ENCODE measurements at places on chromosomes 3 and 15. TPM values are rescaled to one million over a fixed set of nuclear protein-coding genes. Genes with fewer than 3 reads are reported as not detected.

GRCh38 chr3:42605546-42606173 is 5.2 kb downstream of the NKTR start:
- H3K27me3 ChIP-seq = no peaks in the 10 kb centered on the region
- peaks cover 14% of the 10 kb centered on the region for H3K36me3 ChIP-seq
- H3K4me3 ChIP-seq = no peak overlapping the region
- H3K27ac ChIP-seq = no peak overlapping the region
- H3K4me1 ChIP-seq = no peaks in the 10 kb centered on the region

Gene SLC9C1
- 0.15 TPM for total RNA-seq

- no peak overlapping the region for H3K4me3 ChIP-seq
- no peak for DNase-seq
- H3K36me3 ChIP-seq = peaks cover 15% of the 10 kb centered on the region
- H3K4me1 ChIP-seq = no peaks in the 10 kb centered on the region
Observed at GRCh38 chr3:142287866-142288638, 62.7 kb upstream of the GK5 start.

DNA sequence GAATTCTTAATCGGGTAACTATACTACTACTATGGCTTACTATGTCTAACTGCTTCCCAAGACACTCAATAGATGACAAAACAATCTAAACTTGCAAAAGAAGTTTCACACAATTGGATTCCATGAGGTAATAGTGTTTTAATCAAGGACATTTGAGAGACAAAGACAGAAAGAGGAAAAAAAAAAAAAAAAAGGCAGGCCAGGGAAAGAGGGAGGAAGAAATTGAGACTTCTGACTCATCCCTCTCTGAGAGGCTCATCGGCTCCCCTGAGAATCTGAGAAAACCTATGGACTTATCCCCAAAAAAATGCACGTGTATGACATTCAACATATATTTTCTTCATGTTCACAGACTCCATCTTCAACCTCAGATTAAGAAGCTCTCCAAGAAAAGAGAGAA is 61.0 kb downstream of the SCAPER start:
- H3K27ac ChIP-seq = no peak overlapping the region
- no peaks in the 10 kb centered on the region for H3K4me1 ChIP-seq
- peaks cover 2% of the 10 kb centered on the region for H3K36me3 ChIP-seq
- H3K4me3 ChIP-seq = no peak overlapping the region

- no peaks in the 10 kb centered on the region for H3K27me3 ChIP-seq
- H3K36me3 ChIP-seq = no peaks in the 10 kb centered on the region
- no peak for DNase-seq
Observed at GRCh38 chr3:159417761-159418160, 570.9 kb upstream of the IL12A start.

Gene HYKK
- total RNA-seq = 3.1 TPM

- H3K36me3 ChIP-seq = peaks cover 28% of the 10 kb centered on the region
- H3K4me1 ChIP-seq = peaks cover 3% of the 10 kb centered on the region
- no peaks in the 10 kb centered on the region for H3K27me3 ChIP-seq
Observed at GRCh38 chr3:39404943-39405686, 1.4 kb upstream of the RPSA start.

DNA sequence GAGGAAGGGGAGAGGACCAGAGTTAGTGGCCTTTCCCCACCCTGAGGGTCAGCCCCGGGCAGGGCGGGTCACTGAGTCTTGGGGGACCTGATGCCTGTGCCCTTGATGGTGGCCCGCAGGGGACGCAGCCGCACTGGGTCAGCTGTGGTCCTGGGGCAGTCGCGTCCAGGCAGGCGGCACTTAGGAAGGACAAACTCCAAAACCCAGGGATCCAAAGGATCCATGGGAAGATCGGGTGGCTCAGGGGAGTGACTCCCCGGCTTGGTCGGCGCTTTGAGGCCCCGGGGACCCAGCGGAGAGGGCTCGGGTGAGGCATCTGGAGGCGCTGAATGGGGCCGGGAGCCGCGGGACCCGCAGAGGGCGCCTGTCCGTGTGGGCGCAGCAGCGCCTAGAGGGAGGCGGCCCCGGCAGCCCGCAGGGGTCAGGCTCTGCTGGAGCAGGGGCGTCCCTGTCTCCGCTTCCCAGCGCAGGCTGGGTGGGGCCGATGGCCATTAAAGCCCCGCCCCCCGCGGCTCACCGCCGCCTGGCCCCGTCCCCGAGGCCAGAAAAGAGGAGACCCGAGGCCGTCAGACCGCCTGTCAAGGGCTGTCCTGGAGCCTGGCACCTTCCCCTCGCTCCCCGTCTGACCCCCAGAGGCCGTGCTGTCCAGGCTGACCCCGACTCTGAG is 17.5 kb downstream of the CIDEC start:
- peak overlapping the region; percentile 73 for H3K4me3 ChIP-seq
- H3K4me1 ChIP-seq = no peaks in the 10 kb centered on the region
- no peaks in the 10 kb centered on the region for H3K36me3 ChIP-seq
- DNase-seq = peak; percentile 85

GRCh38 chr15:47719730-47720129 is 2.4 kb downstream of the SEMA6D start:
- peaks cover 16% of the 10 kb centered on the region for H3K27me3 ChIP-seq
- DNase-seq = no peak
- H3K27ac ChIP-seq = no peak overlapping the region
- no peaks in the 10 kb centered on the region for H3K36me3 ChIP-seq
- peak overlapping the region; percentile 99 for H3K4me3 ChIP-seq

Gene CLRN1
- total RNA-seq = not detected

Gene PRSS50
- total RNA-seq = 0.24 TPM

Gene GOLGA8S
- total RNA-seq = 0.07 TPM

Gene ITIH4
- 3.4 TPM for total RNA-seq

- H3K4me3 ChIP-seq = no peak overlapping the region
- no peak for DNase-seq
- no peak overlapping the region for H3K27ac ChIP-seq
- no peaks in the 10 kb centered on the region for H3K27me3 ChIP-seq
Observed at GRCh38 chr3:135224815-135225362, 429.8 kb downstream of the EPHB1 start.

Gene MIX23
- total RNA-seq = 80.6 TPM

DNA sequence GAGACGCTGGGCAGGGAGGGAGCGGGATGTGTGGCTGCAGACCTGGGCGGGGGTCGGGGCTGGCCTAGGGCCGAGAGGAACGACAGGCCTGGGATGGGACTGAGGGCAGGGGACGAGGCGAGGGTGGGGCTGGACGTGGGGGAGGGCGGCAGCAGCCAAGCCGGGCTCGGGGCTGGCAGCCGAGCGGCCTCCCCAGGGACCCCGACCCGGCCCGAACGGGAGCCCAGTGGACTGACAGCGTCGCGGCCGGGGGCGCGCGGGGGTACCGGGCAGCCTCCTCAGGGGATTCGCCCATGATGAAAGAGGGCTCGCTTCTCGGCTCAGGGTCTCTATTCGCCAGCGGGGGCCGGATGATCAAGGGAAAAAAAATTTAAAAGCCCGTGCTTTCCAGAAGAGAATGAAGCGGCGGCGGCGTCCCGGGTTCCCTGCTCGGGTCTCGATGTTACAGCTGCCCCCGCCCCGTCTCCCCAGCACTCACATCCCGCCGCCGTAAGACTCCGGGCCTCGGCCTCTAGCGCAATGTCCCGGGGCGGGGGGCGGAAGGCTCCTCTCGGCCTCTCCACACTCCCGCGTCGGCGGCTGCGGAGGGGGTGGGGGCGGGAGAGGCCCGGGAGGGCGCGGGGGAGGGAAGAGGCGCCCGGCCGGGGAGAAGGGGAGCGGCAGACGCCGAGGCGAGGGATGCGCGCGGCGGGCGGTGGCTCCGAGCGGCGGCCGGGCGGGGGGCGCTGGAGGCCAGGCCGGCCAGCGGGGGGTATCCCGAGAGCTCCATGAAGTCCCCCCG is 4.3 kb downstream of the PTH1R start:
- H3K4me1 ChIP-seq = no peaks in the 10 kb centered on the region
- peaks cover 61% of the 10 kb centered on the region for H3K27me3 ChIP-seq
- no peak for DNase-seq
- H3K27ac ChIP-seq = no peak overlapping the region

- H3K36me3 ChIP-seq = peaks cover 4% of the 10 kb centered on the region
- H3K4me3 ChIP-seq = peak overlapping the region; percentile 50
- peak; percentile 88 for DNase-seq
- no peak overlapping the region for H3K27ac ChIP-seq
- no peaks in the 10 kb centered on the region for H3K4me1 ChIP-seq
Observed at GRCh38 chr3:11060500-11061251, 68.1 kb downstream of the SLC6A1 start.

DNA sequence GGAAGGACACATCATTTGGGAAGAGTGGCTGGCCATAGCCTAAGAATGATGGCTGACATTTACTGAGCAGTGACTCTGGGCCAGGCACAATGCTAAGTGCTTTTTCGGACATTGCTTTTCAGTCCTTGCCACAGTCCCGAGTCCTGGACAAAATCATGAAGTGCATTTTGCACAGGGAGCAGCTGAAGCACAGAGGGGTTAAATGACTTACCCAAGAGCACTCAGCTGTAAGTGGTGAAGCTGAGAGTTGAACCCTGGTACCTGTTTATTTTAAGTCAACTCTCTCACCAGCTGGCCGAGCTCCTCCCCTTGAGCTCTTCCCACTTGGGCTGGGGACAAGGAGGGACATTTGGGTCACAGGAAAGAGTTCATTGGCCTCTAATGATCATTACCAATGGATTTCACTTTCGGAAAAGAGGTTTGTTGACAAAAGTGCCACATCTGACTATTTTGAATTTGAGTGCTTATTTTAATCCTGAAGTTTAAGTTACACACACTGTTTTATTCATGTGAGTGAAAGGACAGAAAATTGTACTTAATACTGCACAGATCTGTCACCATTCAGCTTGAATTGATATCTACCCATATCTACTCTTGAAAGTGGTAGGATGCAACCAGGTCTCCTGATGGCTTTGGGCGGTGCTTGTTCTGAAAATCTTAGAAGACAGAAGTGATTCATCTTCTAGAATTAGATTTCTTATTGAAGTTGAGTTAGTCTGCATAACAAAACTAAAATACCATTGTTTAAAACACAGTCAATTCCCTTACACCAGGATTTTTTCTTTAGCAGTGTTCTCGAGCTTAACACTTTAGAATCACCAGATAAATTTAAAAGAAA is 368.7 kb upstream of the PROK2 start:
- peaks cover 3% of the 10 kb centered on the region for H3K36me3 ChIP-seq
- H3K4me1 ChIP-seq = no peaks in the 10 kb centered on the region
- no peak overlapping the region for H3K27ac ChIP-seq
- H3K4me3 ChIP-seq = no peak overlapping the region

Gene POLQ
- 15.4 TPM for total RNA-seq

DNA sequence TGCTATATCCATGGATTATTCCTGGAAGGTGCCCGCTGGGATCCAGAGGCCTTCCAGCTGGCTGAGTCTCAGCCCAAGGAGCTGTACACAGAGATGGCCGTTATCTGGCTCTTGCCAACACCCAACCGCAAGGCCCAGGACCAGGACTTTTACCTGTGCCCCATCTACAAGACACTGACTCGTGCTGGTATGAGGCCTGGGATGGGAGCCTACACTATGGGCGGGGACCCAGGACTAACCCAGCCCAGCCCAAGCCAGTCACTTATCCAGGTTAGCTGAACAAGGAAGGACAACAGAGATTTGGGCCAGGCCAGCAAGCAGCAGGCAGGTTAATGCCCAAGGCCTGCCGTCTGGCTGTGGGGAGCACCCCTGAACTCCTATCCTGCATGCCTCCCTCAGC is 45.3 kb downstream of the SEMA3G start:
- no peak overlapping the region for H3K4me3 ChIP-seq
- H3K27me3 ChIP-seq = no peaks in the 10 kb centered on the region
- peaks cover 41% of the 10 kb centered on the region for H3K36me3 ChIP-seq
- H3K4me1 ChIP-seq = no peaks in the 10 kb centered on the region
- no peak for DNase-seq

DNA sequence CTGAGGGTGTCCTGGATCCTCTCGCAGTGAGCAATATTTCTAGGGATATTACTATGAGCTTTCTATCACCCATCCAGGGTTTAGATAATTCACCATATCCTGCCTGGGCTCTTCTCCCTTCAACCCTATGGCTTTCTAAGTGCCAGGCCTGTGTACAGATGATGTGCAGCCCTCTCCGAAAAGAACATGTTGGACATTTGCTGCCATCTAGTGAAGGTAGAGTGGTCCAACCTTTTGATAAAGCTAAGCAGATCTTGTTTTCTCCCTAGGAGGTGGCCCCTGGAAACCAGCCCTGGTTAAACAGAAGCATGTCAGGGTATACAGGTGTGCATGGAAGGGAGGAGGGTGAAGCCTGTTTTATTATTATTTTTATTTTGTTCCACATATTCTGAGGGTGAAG is 27.9 kb upstream of the SCN10A start:
- H3K27me3 ChIP-seq = no peaks in the 10 kb centered on the region
- no peaks in the 10 kb centered on the region for H3K36me3 ChIP-seq
- DNase-seq = no peak

Gene GNAT1
- total RNA-seq = not detected

GRCh38 chr15:46365572-46365971 is 730.7 kb downstream of the SQOR start:
- no peaks in the 10 kb centered on the region for H3K4me1 ChIP-seq
- no peaks in the 10 kb centered on the region for H3K36me3 ChIP-seq

- no peak for DNase-seq
- no peaks in the 10 kb centered on the region for H3K4me1 ChIP-seq
- no peak overlapping the region for H3K4me3 ChIP-seq
- H3K36me3 ChIP-seq = peaks cover 3% of the 10 kb centered on the region
Observed at GRCh38 chr3:99287876-99288275, 350.5 kb upstream of the COL8A1 start.

DNA sequence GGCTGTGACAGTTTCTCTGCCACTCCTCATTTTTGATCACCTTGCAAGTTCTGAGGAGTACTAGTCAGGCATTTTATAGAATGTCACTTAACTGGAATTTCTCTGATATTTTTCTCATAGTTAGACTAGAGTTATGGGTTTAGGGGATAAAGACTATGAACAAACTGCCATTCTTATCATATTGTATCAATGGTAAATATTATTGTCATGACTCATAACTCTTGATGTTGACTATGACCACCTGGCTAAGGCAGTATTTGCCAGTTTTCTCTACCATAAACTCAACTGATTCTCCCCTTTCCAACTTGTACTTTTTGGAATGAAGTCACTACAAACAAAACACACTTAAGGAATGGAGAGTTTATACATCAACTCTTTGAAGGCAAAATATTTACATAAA is 22.7 kb upstream of the OR5K1 start:
- H3K4me1 ChIP-seq = no peaks in the 10 kb centered on the region
- no peak overlapping the region for H3K27ac ChIP-seq
- no peak for DNase-seq
